NCI-H1417 (cell line): ENCODE measurements at places on chromosomes 3 and 15.

DNA sequence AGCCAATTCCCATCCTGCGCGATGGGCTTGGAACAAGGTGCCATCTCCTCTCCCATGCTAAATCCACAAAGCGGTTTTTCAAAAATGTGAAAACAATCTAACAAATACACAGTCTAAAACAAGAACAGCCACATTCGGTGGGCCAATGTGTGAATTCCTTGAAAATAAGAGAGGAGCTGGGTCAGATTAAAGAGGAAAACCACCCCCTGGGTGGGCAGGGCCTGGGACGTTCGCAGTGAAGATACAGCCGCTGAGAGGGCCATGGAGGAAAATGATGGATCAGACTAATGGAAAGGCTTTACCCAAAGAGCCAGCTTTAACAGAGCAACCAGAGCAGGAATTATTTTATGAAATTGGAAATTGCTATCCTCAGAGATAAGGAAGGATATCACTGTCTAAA lies 27.4 kb downstream of the PRR20G start:
- no peak for DNase-seq

DNA sequence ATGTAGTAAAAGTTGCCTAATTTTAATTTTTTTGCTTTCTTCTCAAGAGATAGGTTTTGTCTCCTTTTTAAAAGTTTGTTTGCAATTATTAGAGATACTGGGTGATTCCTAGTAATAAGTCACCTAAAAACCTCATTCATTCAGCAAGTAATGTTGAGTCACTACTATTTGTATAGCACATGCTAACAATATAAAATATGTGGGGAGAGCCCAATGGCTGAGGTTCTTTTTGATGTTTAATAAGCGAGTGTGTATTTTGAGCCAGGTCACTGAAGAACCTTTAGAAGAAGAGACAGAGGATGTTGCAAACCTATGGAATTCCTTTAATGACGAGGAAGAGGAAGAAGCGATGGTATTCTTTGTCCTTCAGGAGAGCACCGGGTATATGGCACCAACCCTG lies 123.7 kb upstream of the CHRM5 start:
- DNase-seq = no peak

DNA sequence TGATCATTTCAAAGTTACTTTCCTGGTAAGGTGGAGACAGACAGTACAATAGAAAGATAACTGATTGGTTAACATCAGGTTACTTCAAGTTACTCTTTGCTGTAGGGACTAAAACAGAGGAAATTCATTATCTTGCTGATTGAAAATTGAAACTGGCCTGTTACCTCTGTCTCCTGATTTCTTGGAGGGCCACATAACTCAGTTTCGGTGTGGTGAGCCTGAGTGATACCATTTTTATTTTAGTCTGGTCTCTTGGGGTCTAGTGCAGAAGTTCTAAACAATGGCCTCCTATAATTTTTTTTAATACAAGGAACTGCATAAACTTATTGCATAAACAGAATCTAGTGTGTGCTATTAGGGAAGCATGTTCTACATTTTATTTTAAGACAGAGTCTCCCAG lies 1.2 kb upstream of the ICE2 start:
- DNase-seq = no peak

- DNase-seq = no peak
Observed at GRCh38 chr3:16343101-16343500, 78.1 kb downstream of the OXNAD1 start.

DNA sequence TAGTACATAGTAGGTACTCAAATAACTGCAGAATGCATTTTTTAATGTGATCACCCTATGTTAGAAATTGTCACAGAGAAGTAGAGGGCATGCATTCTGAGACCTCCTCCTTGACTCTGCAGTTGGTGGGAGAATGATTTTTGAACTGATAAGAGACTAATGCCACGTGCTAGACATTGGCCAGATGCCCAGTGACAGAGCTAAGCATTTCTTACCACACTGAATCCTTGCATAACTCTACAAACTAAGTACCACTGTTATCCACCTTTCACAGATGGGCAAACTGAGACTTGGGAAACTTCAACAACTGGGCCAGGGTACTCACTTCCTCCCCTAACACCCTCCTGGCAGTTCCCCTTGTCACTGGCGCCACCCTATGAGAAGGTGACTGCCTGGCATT lies 33.5 kb upstream of the SPATA12 start:
- no peak for DNase-seq

DNA sequence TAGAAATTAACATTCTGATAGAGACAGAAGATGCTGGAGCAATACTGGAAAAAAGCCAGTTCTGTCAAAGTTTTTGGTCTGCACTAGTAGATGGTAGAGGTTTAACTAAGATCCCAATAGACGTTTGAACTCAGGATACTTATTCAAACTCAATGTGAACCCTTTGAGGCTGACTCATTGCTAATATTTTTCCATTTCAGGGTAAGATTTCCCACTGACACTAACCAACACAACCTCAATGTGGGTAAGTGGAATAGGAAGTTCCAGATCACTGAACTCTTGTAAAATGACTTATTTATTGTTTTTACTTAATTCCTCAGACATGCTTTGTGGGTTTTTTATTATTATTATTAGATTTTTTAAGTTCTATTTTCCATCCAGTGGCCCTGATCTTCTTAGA lies 1024.8 kb downstream of the EPHA3 start:
- no peak for DNase-seq

DNA sequence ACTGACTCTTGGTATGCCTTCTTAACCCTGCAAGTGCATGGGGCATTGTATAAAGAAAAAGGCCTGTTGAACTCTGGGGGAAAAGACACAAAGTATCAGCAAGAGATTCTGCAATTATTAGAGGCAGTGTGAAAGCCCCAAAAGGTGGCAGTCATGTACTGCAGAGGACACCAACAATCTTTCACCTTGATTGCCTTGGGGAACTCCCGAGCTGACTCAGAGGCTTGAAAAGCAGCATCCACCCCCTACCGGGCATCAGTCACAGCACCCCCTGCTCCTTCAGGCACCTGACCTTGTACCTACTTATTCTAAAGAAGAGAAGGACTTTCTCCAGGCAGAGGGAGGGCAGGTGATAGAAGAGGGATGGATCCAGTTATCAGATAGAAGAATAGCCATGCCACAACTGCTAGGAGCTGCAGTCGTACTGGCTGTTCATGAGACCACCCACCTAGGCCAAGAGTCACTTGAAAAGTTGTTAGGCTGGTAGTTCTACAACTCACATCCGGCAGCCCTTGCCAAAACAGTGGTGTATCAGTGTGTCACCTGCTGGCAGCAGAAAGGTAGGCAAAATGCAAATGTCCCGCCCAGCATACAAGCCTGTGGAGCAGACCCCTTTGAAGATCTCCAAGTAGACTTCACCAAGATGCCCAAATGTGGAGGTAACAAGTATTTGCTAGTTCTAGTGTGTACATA lies 241.6 kb upstream of the CNTN6 start:
- peak; percentile 45 for DNase-seq

DNA sequence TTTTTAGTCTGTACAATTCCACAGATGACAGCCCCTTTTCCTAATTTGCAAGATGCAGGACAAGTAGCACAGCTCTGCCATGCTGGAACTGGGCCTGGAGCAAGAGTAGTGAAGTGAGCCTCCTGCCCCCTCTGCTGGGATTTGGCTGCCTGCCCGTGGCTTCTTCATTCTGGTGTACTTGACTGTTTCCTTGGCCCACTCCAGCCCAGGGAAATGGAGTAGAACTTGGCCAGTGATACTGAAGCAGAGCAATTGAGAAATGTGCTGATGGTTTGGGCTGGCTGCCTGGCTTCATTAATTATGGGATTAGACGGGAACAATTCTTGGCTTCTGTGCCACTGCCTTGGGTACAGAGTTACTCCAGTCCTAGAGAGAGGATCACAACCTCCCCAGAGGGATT lies 2.8 kb downstream of the GPD1L start:
- DNase-seq = no peak

- no peak for DNase-seq
Observed at GRCh38 chr3:185056908-185057307, 96.0 kb downstream of the C3orf70 start.

GRCh38 chr3:107818025-107818424 lies 272.8 kb downstream of the CD47 start:
- DNase-seq = no peak
